ENCODE measurements at places on chromosomes 5 and 9.

DNA sequence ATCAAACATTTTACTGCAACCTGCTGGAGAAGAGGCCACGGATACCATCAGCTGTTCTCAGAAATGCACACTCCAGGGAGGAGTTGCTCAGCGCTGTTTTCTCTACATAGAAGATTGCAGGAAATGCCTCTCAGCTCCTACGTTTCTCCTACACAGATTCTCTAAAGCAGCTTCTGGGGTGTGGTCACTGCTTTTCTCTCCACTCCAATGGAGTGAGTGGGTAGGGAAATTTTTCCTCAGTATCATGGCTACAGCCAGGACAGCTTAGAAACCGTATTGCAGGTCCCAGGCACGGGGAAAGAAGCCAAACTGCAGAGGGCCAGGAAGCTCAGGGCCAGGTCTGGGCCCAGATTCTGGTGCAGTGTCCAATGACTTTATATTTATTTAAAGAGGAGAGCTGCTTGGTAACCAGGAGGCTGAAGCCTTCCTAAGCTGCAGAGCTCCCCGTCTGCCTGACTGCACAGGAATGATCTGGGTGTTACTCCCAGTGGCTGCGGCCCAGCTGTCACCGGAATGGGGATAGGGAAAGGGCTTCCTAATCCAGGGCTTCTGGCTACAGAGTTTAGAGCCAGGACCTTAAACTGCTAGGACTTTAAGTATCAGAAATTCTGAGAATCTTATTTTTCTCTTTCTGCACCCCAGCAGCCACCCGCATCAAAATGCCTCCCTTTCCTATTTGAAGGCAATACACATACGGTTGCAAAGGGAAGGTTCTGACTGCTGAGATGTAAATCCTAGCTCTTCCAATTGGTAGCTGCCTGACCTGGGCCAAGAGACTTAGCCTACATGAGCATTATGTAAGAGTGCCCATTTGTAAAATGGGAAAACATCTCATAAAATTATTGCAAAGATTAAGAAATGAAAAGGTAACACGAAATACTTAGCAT lies 1.4 kb upstream of the SPTAN1 start:
- no peak for DNase-seq

DNA sequence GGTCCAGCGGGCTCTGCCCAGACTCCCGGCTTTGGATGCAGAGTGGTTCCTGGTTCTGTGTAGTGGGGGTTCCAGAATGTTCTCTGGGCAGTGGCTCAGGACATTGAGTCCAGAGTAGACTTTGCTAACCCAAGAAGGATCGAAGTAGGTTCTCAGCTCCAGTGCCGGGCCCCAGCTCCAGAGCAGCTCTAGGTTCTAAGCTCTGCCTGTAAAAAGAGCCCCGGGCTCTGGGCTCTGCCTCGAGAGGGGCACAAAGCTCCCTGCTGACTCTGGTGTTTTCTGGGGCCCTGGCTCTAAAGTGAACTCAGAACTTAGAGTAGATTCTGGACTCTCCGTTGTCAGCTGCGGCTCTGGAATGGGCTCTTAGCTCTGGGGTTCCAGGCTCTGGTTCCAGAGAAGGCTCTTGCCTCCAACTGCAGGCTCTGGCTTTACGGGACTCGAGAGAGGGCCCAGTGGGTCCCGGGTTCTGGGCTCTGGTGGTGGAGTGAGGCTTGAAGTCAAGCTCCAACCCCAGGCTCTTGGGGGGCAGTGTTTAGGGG lies 414 bp downstream of the WDR38 start:
- no peak for DNase-seq

DNA sequence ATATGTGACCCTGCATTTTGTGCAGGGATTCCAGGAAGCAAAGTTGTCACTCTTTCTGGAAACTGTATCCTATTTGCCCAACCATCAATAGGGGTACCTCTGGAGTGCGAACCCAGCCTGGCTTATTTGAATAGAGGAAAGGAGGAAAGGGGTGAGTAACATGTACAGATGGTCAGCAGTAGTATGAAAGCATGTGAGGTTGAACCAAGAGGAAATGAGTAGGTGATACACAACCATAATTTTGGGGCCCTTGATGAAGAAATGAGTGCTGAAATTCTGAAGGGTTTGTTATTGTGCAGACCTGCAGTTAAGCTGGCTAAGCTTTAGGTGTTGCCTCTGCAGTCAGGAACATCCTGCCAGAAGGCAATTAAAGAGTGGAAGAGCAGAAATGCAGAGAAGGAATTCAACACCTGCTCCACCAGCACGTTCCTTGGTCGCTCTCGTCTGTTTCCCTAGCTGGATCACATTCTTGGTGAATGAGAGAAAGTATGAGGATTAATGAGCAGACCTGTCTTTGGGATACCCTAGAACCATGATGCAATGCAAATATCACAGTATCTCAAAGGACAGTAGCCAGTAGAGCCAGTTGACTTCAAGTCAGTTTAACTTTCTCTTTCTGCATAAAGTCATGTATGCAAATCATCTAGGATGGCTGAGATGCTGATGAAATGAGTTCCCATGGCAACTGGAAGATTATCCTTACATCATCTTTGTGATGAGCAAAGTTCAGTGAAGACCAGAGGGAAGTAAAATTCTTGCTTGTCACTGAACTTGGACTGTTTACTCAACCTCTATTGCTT lies 13.2 kb upstream of the IL12B start:
- DNase-seq = peak; percentile 50

GRCh38 chr5:87015901-87016300 lies 251.8 kb upstream of the RASA1 start:
- DNase-seq = peak; percentile 47

DNA sequence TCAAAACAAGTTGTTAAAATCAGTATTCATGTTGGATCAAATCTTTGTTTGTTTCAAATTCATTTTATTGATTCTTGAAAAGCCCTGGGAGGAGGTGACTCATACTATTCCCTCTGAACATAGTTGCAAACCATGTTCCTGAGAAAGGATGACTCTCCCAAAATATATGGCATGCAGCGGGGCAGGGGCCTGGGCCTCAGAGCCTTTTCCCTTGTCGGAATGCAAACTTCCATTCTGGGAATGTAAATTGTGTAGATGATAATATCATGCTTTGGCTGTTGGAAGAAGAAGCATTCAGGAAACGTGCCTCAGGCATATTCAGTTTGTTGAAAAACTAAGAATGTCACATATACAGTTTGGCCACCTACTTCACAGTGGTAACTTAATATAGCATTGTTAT lies 242.0 kb downstream of the AUH start:
- DNase-seq = no peak

- no peak for DNase-seq
Measured at GRCh38 chr5:173981185-173981761, 7.7 kb upstream of the C5orf47 start.

DNA sequence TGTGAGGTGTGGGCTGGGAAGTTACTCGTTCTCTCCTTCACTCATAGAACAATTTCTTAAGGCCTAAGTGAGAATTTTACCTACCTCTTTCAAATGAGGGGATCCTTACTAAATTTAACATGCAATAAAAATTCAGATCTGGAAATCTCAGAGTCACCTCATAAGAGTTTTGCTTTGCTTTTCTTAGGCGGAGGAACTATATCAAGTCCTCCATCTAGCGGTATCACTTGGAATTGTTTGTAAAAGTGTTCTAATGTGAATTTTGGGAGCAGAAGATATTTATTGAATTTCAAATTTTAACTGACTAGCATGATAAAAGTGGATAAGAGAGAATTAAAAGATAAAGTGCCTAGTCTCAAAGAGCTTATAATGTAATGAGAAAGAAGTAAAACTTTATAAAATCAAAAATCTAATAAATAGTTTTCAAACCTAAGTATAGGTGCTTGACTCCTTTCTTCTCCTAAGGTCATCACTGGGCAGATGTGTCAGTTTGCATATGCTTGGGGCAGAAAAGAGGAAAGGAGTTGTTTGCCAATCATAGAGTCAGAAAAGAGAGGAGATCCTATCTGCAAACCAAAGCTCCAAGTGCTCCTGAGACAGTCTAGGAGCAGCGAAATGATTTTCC lies 145.7 kb upstream of the DAB2 start:
- peak; percentile 71 for DNase-seq

DNA sequence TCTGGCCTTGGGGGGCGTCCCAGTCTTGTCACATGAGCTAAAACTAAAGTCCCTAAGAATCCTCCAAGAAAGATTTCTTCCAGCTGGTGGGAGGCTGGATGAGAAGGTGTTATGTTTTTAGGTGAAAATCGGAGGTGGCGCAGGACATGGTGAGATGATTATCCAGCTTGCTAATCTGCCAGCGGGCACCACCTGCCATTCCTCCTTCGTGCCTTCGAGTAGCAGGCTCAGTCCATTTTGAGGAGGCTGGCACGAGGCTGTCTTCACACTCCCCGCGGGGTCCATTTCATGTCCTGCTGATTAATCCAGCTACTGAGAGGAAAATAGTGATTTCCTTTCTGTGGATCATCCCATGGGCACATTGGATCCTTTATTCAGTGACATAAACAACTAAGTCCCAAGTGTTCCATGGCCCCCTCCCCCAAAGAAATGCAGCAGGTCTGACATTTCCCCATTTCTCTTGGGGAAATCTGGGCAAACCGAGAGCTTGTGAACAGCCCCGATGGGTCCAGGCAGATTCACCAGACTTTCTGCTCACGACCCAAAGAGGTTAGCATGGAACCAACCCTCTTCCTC lies 38.2 kb upstream of the EXOC3 start:
- no peak for DNase-seq

DNA sequence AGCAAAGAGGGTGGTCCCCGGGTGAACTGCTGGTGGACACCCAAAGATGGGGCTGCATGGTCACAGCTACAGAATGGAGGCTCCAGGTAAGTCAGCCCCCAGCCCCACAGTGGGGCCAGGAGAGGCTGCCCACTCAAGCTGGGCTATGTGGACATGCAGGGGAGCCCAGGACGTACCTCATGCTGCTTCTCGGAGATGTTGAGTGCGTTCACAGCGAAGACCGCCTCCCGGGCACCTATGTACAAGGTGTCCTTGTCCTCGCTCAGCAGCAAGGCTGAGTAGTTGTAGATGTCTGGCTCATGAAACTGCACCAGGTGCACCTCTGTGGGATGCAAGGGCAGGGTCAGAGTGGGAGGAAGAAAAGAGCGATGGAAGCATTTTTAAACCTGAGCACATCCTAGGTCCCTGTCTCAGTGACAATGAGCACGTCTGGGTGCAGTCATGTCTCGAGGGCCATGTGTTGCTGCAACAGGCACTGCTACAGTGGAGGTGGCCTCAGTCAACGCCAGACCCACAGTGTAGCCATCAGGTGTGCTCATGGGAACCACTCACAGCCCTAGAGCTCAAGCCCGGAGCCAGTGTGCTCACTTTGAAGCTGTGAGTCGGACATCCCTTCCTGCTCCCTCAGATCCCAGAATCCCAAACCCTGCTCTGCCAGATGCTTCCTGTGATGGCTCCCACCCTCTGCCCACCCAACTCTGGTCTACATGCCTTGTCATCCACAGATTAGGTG lies 84.6 kb downstream of the SECISBP2 start:
- no peak for DNase-seq

GRCh38 chr9:18331808-18332209 lies 142.1 kb upstream of the ADAMTSL1 start:
- DNase-seq = no peak

- no peak for DNase-seq
Measured at GRCh38 chr5:128631771-128632170, 93.7 kb upstream of the FBN2 start.

- DNase-seq = no peak
Measured at GRCh38 chr5:67146981-67147380, 49.6 kb downstream of the CD180 start.

GRCh38 chr5:135660826-135661575 lies 82.2 kb upstream of the CXCL14 start:
- peak; percentile 7 for DNase-seq

DNA sequence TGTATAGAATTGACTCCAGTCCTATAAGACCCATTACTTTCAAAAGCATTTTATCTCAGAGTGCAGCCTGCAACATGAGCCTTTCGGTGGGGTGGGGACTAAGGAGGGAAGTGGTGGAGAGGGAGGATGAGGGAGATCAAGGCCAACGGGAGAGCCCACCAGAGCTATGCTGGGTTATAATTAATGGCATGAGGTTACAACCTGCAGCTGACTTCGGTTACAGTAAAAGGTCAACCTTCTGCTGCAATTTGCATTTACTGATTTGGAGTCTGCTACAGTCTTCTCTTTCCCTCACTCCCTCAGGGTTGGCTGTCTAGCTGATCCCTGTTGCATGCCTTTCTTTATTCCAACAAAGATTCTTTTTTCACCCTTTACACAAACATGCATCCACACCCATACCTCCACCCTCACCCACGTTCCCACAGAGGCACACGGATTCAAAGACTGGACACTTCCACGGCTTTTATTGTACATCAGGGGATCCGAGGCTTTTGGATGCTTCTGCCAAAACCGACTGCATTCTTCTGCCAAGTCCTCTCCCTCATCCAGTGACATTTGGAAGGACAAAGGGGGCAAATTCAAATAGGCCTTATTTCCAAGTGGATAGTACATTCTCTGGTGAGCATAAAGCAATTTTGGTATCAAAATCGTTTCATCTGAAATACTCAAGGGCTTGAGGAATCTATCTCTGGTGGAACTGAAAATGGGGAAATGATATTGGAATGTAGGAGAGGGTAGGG lies 381.2 kb downstream of the NFIB start:
- no peak for DNase-seq

GRCh38 chr9:20684875-20685696 lies 1.0 kb downstream of the FOCAD start:
- peak; percentile 41 for DNase-seq

GRCh38 chr9:82124090-82124489 lies 135.5 kb downstream of the SPATA31D1 start:
- no peak for DNase-seq

DNA sequence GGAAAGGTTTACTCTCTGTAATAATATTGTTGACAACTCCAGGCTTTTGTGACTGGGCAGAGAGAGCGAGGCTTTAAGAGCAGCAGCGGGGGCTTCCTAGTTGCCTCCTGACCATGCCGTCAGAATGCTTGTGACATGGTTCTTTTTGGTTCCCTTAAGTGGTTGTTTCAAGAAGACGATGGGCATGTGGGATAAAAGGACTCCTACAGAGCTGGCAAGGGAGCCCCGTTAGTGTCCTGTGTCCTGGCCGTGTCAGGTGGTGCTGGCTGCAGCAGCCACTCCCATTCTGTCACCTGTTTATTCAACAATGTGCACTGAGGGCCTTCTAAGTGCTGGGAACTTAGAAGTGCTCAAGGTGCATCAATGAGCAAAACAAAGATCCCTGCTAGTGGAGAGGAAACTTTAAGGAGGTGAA lies 19.7 kb downstream of the LCP2 start:
- peak; percentile 62 for DNase-seq

GRCh38 chr5:39337252-39337915 lies 26.9 kb downstream of the C9 start:
- no peak for DNase-seq

DNA sequence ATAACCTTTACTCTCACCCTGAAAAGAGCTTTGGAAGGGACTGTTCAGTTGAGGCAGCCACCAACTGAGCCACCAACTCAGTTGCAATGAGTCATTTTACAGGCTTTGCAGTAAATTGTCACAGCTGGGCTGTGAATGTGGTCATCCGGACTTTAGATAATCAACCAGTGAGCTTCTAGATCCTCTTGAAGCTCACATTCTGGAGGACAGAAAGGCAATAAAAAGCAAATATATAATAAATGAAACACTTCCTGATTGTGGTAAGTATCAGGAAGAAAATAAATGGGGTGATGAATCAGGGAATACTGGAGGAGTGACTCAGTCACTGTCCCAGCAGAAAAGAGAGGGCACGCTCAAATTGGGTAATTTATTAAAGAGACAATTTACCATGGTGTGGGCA lies 13.2 kb upstream of the C5orf58 start:
- peak; percentile 42 for DNase-seq

Measured in hematopoietic multipotent progenitor cell treated with erythropoietin and hydrocortisone succinate and interleukin-3 and kit ligand, for 4 days (in vitro differentiated cells).